ENCODE measurements at places on chromosomes 13 and 19.

GRCh38 chr19:1634242-1634937, 18.0 kb downstream of the TCF3 start:
- no peak for DNase-seq

- DNase-seq, result no peak
Observed at GRCh38 chr19:48450441-48450840, 4.7 kb downstream of the GRWD1 start.

DNA sequence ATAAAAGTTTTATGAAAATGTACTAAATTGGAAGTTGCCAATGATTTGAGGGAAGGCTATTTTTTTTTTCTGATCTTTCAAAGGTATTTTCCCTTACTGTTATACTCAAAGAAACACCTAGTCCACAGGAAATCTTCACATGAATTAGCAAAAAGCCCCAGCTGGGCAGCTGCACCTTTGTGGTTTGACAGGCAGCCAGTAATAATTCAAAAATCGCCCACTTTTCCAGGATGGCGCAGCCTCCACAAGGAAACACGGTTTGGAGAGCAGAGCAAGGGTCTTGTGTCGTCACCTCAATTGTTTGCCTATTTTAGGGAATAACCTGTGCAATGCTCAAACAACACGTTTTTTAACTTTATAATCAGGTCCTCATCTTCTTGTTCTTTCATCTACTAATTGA, 324.9 kb upstream of the GPC6 start:
- no peak for DNase-seq

DNA sequence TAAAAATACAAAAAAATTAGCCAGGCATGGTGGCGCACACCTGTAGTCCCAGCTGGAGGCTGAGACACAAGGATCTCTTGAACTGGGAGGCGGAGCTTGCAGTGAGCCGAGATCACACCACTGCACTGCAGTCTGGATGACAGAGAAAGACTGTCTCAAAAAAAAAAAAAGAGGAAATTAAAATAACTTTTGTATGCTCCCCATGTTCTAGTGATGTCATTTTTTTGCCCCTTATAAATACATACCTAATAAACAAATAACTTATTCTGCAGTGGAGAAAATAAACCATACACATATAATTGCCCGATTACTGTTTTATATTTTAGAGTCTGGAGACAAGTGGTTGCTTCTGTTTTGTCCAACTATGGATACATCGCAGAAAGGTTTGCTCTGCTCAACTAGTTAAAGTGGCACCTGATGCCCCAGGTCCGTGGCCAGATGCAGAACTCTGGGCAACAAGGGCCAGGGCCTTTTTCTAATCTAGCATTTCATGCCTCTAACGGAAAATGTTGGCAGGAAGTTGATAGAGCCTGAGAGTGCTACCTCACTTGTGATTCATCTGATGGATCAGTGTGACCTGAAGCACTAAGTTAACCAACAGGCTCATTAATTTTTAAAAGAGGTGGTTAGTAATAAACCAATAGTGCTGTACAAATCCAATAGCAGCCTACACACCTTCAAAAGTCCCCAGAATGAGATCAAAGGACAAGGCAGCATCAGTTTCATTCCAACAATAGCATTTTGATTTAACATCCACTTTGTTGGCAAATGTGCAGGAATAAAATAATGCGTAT, 18.8 kb downstream of the UBE2L5 start:
- DNase-seq, result no peak

GRCh38 chr13:77859450-77859849, 59.2 kb downstream of the EDNRB start:
- peak; percentile 16 for DNase-seq

GRCh38 chr13:27228131-27228530, 23.2 kb upstream of the RPL21 start:
- no peak for DNase-seq

DNA sequence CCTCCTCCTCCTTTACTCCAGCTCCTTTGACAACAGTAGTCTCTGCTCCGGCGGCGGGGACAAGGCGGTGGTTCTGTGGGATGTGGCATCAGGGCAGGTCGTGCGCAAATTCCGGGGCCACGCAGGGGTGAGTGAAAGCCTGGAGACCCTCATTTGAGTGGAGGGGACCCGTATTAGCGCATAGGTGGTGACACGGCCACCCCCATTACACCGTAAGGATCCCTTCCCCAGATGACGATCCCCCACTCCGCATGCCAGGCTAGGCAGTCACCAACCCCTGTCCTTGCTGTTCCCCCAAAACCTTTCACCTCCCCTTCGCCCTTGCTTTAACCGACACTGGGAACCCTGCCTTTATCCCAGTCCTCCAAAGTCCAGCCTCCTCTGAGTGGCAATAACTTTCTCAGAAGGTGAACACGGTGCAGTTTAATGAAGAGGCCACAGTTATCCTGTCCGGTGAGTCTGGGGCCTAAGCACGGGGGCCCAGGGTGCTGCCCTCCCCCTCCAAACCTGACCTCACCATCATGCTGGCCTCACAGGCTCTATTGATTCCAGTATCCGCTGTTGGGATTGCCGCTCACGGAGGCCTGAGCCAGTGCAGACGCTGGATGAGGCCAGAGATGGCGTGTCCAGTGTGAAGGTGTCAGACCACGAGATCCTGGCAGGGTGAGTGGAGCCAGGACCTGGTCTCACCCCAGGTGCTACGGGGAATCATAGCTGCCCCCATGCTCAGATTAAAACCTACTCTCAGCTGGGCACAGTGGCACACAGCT, 3.7 kb downstream of the WDR83 start:
- no peak for DNase-seq

GRCh38 chr19:17448131-17448967, at the start of gene TMEM221:
Gene TMEM221 (minus strand): TSS chr19:17448668. CDS start chr19:17448462, 206 bp downstream.
- DNase-seq, result peak; percentile 64

DNA sequence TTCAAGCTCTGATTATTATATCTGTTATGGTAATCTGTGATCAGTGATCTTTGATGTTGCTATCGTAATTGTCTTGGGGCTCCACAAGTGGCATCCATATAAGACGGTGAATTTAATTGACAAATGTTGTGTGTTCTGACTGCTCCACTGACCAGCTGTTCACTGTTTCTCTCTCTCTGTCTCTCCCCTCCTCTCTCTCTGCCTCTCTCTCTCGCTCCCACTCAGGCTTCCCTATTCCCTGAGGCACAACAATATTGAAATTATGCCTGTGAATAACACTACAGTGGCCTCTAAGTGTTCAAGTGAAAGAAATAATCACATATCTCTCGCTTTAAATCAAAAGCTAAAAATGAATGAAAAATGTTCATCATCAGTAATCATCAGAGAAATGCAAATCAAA, 4.4 kb upstream of the SACS start:
- no peak for DNase-seq

GRCh38 chr19:39352381-39353255, 10.4 kb downstream of the SAMD4B start:
- peak; percentile 63 for DNase-seq

DNA sequence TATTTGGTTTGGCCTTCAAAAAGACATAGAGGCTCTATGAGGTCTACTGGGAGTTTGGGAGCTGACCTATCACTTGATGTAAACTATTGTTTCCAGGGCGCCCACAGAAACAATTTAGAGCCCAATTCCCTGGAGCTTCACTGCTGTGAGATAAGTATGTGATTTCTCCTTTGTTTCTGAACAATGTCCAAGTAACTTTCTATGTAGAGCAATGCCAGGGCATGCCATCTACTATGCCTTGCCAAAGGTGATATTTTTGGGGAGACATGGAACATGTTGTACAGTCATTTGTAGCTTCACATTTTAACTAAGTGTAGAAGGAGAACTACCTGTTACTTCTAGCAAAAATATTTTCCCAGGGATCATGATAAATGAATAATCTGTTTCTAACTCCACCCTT, 872.6 kb downstream of the GPC5 start:
- DNase-seq, result no peak

- no peak for DNase-seq
Observed at GRCh38 chr13:96984051-96984508, 10.2 kb downstream of the OXGR1 start.

DNA sequence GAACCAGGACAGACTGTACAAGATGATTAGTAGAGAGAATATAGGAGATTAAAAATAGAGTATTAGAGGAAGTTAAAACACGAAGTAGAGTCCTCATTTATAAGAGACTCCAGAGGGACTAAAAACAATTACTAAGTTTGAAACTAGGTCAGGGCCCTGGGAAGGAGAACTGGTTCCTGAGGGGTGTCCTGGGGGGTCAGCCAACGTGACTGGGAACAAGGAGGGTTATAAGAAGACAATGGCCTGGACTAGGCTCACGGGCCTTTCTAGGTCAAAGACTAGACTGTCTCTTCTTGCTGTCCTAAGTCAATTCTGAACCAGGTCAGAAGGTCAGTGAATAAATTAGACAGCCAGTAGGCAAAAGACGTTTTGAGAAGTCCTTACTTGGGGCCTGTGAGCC, 165.3 kb downstream of the IER2 start:
- DNase-seq, result no peak

- DNase-seq, result no peak
Observed at GRCh38 chr19:34686455-34686854, 9.0 kb downstream of the ZNF302 start.

DNA sequence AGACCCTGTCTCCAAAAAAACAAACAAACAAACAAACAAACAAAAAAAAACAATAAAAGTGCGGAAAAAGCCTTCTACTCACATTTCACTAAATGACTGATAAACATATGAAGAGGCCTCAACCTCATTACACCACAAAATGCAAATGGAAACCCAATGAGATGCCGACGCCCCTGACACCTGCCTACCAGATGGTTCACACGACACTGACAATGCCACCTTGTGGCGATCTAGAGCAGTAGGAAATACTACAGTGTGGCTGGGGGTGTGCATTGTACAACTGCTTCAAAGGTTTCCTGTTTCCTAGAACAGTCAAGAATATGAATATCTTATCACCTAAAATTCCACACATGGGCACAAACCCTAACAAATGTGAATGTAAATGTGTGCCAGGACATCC, 14.0 kb downstream of the SCGB2B2 start:
- DNase-seq, result peak; percentile 9

DNA sequence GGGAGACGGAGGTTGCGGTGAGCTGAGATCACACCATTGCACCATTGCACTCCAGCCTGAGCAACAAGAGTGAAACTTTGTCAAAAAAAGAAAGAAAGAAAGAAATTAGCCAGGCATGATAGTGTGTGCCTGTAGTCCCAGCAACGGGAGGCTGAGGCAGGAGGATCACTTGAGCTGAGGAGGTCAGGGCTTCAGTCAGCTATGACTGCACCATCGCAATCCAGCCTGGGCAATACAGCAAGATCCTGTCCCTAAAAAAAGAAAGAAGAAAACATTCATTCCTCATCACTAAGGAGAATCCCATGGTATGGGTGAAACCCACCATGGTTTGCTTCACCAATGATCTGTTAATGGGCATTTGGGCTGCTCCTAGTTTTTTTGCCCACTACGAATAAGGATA, 13.0 kb upstream of the AP1M2 start:
- no peak for DNase-seq

GRCh38 chr19:42252365-42253244, 2.3 kb downstream of the ERF start:
- DNase-seq, result peak; percentile 42

- DNase-seq, result no peak
Observed at GRCh38 chr19:31300422-31300821, 48.8 kb downstream of the TSHZ3 start.

DNA sequence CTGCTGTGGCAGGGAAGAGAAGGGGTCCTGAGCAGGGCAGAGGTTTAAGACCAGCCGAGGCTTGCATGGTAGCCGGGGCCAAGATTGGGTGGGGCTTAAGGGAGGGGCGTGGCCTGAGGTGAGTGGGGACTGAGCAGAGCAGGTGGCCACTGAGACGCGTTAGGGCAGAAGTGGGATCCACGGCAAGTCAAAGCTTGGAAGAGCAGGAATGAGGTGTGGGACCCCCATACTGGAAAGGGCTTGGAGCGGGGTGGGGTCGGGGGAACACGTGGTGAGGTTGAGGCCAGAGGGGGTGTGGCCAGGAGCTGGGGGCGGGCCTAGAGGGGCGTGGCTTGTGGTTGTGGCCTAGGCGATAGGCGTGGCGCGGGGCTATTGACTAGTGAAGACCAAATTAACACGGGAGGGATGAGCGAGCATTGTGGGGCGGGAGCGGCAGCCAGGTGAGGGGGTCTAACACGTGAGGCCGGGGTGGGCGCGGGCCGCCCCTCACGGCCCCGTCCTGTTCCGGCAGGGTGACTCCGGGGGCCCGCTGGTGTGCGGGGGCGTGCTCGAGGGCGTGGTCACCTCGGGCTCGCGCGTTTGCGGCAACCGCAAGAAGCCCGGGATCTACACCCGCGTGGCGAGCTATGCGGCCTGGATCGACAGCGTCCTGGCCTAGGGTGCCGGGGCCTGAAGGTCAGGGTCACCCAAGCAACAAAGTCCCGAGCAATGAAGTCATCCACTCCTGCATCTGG, 3.3 kb downstream of the CFD start:
- peak; percentile 45 for DNase-seq

Data from AG08395 (cell line).